ENCODE measurements at places on chromosomes 7 and 10.

GRCh38 chr7:33790746-33791145 lies 114.6 kb upstream of the BMPER start:
- DNase-seq, result no peak

- no peak for DNase-seq
Measured at GRCh38 chr10:133235265-133235855, 2.3 kb upstream of the VENTX start.

DNA sequence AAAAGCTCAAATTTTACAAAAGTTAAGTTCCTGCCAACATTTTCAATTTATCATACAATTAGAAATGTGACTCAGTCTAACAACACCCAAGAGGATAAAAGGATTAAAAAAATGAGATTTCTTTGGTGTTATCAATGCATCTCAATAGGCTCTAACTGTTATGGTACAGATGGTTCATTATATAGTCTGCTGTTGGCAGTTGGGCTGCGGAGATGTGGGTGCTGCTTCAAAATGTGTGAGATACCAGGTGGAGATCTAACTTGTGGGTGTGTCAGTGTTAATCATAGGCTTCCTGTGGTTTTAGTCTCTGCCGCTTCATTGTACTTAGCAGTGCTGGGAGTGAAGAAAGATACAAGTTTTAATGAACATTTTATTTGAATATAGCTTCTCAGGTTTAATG lies 231.2 kb downstream of the EXOC4 start:
- no peak for DNase-seq

DNA sequence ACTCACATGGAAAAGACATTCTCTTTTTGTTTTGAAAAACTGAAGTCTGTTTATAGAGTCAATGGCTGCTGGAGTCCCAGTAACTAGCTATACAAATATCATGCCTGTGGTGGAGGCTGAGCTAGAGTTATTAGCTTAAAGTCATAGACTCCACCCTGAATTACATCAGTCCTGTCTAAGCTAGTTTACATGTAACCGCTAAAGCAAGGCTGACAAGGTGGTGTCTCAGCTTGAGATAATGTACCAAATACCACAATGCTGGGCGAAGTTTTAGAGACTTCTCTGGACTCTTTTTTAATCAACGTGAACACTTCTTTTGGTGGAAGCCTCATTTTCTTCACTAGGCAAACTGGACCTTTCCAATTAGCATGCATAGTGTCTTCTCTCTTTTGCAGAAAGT lies 219.4 kb downstream of the ANK3 start:
- no peak for DNase-seq

DNA sequence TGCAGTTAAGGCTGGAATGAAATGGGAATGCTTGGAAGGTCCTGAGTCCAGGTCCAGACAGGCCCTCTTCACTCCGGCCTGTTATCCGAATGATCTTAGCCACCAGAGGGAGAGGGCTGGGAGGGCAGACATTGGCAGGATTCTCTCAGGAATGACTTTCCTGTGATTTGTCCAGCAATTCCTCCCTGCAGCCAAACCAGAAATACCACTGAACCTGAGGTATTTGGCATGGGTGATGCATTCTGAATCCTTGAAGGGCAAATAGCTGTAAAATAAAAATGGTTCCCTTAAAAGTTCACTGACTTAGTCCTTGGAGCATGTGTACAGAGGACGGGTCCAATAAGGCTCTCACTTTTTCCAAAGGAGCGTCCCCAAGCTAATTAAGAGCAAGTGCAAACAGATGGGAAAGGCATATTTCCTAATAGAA lies 77.5 kb upstream of the HABP2 start:
- peak; percentile 97 for DNase-seq

DNA sequence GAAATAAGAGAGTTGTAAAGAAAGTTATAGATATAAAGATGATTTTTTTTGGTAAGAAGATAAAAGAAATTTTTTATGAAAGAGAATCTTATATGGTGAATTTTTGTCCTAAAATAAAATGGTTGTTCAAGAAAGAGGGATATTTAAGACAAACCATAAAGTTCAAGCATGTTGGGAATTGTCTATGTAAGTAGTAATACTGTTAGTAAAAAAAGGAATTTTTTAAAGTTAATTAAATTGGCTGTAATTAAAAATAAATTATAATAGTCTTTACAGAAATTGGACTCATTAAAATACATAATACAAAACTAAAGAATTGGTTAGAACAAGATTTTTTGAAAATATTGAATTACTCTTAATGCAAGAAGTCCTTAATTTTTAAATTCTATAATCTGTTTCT lies 10.1 kb upstream of the DYNC2I1 start:
- no peak for DNase-seq

DNA sequence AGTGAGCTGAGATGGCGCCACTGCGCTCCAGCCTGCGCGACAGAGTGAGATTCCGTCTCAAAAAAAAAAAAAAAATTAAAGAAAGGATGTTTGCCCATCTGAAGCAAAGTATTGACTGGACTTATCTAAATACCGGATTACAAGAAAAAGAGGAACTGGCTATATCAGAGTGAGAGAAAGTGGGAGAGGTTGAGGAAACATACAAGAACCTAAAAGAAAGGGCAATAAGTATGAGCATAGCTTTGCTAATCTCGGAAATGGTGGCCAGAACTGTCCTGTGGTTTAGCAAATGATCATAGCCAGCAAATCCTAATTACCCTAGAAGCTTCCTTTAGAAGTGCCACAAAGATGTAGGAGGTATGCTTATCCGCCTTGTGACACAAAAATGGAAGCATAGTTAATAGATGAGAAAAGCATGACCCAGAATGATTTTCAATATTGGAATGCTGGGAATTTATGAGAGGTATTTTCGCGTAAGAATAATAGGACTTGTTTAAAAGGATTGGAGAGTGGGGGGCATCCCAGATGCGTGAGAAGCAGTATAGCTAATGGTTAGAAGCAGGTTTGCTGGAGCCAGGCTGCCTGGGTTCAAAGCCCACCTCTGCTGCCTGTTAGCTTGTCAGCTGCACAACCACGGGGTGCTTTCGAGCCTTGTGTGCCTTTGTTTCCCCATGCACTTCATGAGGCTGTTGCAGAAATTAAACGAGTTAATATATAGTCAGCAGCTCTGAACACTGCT lies 1.2 kb upstream of the GTPBP4 start:
- peak; percentile 94 for DNase-seq

DNA sequence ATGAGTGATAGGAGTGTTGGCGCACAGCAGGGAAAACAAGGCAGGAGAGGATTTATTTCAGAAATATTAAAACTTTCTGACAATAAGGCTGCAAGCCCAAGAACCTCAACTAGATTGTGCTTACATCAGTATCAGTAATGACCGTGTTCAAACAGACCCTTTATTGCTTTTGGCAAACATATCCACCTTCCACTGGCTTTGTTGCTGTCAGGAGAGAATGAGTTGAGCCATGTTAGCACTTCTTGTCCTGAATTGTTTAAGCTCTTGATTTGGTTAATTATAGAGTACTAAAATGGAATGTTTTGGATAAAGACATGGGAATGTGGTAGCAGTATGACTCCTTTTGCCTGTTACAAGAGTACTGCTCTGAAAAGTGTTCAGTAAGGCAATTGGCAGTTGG lies 3.8 kb downstream of the AHCYL2 start:
- no peak for DNase-seq

GRCh38 chr7:128236924-128237586 lies 4.0 kb upstream of the LEP start:
- DNase-seq, result peak; percentile 90

GRCh38 chr10:34687434-34688210 lies 127.5 kb downstream of the PARD3 start:
- peak; percentile 41 for DNase-seq

DNA sequence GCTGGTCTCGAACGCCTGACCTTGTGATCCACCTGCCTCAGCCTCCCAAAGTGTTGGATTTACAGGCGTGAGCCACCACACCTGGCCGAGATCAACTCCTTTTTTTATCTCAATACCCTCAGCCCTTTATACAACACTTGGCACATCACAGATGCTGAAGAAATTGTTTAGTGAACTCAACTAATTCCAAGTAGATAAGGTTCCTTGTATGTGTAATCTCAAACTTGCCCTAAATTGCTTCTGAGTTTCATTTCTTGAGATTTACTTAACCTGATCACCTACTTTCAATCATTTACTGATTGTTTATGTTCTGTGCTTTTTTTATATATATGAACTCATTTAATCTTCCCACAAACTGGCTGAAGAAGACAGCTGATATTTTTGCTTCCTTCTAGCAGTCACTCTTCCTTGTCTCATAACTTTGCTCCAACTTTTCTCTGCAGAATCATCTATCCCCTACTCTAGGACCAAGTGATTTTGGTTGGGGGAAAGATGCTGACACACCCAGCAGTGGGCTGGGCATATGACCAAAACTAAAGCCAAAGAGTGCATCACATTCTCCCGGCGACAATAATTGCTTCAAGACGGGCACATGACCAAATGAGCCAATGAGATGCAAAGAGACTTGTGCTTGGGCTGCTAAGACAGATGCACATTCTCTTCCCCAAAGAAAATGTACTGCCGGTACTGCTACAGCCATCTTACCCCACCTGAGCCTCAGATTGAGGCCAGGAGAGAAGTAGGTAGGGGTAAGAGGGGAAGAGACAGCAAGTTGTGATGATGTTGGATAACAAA lies 40.3 kb upstream of the ARID5B start:
- DNase-seq, result no peak

DNA sequence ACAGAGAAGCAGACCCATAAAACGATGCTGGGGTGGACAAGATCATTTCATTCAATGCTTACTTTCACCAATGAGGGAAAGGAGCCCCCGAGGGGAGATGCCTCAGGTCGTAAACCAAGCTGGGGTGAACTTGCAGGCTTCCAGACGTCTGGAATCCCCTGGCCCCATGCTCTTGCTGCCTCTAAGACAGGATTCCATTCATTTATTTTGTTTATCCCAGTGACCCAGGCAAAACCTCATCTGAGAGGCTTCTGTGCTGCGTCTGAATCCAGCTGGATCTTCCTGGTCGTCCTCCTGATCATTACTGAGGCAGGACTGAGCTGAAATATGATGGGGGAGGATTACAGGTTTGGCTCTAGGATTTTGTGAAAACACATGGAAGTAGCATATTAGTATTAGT lies 182.9 kb downstream of the MYOF start:
- peak; percentile 54 for DNase-seq

DNA sequence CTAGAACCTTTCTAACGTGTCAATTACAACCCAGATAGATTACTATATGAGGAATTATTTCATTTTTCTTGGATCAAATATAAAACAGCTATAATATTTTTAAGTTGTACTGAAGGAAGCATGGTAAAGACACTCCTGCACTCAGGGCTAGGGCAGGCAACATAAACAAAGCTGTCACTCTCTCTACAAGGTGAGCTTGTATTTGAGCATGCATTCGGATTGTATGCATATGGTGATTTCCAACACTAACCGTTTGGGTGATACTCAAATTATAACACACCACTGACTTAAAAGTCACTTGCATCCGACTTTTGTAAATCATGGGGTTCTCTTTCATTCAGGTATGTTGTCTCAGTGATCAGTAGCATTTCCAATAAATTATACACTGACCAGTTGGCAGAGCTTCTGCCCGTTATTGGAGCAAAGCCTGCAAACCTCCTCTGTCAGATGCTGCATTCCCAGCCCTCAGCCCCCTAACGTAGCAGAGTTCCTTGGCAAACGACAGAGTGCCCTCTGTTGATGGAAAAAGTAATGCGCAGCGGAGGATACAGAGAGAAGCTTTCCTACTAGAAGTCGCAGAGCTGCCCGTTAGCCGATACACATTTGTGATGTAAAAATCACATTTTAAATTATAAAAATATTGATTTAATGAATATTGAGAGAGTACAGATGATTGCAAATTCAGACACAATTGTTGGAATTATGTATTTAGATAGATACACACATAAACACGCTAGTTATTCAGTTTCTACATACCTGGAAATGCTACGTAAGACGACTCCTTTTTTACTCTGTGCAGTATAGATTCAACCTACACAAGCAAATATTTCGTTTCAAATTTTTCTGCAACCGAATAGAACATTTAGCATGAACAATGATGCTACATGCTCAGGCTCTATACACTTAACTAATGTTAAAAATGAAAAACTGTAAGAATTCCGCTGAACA lies 173.9 kb upstream of the SP4 start:
- DNase-seq, result peak; percentile 52

DNA sequence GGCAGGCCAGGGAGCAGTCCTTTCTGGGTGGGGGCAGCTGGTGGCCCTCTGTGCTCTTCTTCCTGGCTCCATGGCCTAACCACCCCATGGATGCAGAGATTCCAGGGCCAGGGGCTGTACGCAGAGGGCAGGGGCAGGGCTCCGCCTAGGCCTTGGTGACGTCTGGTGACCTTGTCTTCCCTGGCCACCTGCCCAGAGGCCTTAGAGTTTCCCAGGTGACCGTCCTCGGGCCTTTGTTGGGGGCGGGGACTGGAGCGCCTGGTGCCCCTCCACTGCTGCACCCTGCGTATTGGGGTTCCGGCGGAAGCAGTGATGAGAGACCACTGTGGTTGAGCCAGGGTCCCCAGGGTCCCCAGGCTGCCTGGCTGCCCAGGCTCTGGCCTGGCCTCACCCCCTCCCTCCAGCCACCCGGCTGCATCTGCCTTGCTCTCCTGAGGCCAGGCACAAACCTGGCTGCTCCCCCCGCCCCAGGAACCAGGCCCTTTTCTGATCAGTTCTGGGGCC lies 10.3 kb downstream of the PWWP2B start:
- no peak for DNase-seq

GRCh38 chr10:112649006-112649821 lies 202.2 kb downstream of the VTI1A start:
- DNase-seq, result peak; percentile 72

- peak; percentile 86 for DNase-seq
Measured at GRCh38 chr7:39683216-39683845, 60.0 kb downstream of the RALA start.

GRCh38 chr10:21702633-21703111 lies 168.6 kb downstream of the MLLT10 start:
- no peak for DNase-seq

DNA sequence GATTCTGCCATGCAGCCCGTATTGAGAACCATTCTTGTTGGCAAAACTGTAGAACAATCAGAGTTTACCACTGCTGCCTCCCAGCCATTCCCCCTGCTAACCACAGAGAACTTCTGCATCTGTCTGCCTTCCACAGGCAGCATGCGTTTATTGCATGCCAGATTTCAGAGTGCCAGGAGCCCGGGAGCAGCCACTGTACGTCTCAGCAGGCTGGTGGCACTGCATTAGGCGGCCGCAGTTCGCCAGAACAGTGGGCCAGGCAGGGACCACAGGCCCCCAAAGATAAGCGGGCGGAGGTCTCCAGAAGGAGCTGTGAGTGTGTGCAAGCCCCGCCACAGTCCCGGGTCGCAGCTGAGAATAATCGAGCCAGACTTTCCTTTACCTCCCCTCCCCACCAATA lies 31.8 kb downstream of the ZNF467 start:
- DNase-seq, result peak; percentile 37

GRCh38 chr7:34087892-34088891 lies 182.9 kb downstream of the BMPER start:
- DNase-seq, result peak; percentile 66

GRCh38 chr10:80144067-80144695 lies 11.7 kb downstream of the PLAC9 start:
- DNase-seq, result no peak

Measured in EH (cell line).